ENCODE measurements at places on chromosomes 7 and 10.

- peak; percentile 27 for DNase-seq
Measured at GRCh38 chr10:61643316-61643751, 19.4 kb upstream of the CABCOCO1 start.

DNA sequence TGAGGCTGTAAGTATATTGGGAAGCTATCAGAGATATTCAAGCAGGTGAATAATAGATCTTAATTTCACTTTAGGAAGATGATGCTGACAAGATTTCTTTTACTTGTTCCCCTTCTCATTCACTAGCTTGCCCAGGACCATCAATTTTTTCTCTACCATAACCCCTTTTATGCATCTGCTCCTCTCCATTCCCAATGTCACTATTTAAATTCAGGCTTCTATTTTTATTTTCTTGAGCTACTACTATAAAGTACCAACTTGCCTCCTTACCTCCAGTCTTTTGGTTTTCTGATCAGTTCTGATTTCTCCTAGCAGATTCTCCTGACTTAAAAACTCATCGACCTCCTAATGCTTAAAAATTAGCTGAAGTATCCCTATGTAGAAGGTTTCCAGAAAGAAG is 97.7 kb upstream of the SMIM30 start:
- DNase-seq: no peak

- DNase-seq: no peak
Measured at GRCh38 chr10:34730726-34731125, 84.4 kb downstream of the PARD3 start.

- peak; percentile 76 for DNase-seq
Measured at GRCh38 chr7:82044497-82045080, 274.7 kb upstream of the HGF start.

GRCh38 chr7:134809616-134810015 is 30.2 kb downstream of the CALD1 start:
- DNase-seq: no peak

GRCh38 chr10:31075434-31075833 is 43.8 kb upstream of the ZNF438 start:
- no peak for DNase-seq

DNA sequence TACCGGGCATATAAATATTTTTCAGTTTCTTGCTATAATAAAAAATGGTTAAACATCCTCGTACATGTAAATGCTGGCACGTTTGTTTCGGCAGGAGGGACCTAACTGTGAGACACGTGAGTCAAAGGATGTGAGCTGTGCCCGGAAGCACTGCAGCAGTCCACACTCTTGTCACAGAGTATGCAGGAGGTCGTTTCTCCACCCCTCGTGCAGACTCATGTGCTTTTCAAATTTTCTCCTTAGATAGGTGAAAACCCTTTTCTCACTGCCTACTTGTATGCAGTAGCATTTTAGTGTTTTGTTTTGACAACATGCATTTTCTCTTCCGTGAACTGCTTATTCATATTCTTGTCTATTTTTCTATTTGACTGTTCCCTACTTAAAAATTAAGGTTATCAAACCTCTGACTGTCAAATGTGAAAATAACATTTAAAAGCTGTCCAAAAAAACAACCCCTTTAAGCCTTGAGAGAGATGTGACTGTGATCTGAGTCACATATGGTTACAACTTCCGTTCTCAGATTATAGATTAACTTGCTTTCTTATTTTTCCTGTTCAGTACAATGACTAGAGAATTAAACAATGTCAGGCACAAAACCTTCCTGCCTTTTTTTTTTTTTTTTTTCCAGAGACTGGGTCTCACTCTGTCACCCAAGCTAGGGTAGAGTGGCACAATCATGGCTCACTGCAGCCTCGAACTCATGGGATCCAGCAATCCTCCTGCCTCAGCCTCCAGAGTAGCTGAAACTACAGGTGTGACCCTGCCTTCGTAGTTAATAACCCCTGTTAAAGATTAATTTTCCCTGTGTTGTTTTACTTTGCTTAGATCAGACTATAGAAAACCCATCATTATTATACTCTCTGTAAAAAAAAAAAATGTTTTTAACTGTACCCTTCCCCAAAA is 45.1 kb downstream of the DPY19L1 start:
- peak; percentile 42 for DNase-seq

DNA sequence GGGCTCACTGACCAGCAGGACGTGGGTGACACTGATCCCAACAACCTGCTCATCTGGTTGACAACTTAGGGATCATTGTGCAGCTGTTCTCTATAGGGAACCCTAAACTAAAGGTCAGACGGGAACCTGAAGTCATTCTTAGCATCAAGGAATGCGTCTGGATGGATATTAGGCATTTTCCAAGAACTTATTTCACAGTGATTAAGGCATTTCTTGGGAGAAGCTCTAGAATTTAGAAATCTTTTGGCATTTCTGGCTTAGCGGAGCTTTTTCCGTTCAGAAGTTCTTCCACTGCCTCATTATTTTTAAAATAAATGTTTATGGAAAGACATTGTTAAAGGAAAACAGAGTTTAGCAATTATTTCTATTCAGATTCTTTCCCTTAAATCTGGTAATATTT is 303.3 kb upstream of the IGFBP3 start:
- DNase-seq: no peak

DNA sequence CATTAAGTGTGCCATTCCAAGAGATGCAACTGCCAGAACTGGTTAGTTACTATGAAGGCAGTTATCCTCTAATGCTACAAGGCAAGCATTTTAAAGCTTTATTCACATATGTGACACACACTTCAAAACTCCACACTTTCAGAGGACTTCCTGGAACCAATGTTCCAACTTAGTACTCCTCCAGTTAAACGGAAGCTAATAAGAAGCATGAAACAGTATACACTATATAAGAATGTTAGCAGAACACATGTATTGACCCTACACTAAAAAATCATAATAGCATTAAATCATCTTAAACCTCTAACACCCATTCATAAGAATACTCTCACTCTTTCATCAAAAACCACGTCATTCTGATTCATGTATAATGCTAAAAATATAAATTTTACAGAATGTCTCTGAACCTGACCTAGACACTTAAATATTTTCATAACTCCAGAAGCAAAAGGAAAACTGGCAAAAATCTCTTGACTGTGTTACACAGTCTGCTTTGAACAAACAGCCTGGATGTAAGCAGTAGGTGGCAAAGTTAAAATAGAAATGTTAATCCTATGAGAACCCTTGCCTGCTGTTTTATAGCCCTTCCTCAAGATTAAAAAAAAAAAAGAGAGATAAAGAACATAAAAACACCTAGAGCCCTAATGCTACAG is 135.0 kb downstream of the SEMA3C start:
- DNase-seq: no peak

DNA sequence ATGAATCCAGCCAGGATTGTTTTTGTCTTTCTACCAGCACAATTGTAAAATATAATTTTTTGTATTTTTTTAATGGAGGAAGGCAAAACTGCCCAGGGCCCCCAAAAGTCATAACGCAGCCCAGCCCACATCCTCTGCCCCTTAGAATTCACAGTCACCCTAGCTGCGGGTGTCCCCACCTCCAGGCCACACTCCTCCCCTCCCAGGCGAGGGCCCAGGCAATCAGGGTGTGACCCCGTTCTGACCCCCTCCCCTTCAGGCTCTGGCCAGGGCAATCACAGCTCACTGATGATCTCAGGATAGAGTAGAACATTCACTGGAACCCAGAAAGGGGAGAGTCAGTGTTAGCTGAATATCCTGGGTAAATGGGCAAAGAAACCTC is 92.0 kb upstream of the MACROH2A2 start:
- DNase-seq: no peak

- no peak for DNase-seq
Measured at GRCh38 chr7:121401896-121402295, 5.8 kb upstream of the FAM3C start.

GRCh38 chr7:127844707-127845331 is 186.4 kb downstream of the LRRC4 start:
- peak; percentile 60 for DNase-seq

DNA sequence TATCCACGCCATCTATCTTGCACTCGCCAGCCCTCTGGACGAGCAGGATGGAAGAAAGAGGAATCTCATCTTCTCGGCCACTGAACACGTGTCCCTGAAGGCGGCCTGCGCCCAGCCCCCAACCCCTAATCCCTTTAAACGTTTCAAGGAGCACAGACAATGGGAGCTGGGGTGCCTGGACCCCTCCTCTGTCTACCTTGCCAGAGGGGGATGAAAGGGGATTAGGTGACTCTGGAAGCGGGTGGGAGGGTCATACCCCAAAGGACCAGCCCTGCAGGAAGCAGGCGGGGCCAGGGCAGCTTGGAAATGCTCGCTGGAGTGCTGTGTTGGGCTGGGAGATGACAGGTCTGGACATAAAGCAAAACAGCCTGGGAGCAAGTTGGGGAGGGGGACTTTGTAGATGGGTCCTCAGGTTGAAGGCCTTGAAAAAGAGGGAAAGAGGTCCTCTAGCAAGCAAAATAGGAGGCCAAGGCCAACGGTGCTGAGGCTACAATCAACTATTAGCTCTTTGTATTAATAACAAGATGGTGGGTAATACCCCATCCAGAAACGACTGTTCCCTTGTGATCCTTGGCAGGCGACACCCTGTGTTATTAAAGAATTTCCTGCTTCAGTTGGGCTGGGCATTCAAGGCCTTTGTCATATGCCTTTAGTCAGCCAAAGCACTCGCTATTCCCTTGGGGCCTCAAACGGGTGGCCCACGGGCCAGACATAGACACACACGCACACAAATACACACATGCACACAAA is 126.5 kb upstream of the UNC5B start:
- DNase-seq: no peak

DNA sequence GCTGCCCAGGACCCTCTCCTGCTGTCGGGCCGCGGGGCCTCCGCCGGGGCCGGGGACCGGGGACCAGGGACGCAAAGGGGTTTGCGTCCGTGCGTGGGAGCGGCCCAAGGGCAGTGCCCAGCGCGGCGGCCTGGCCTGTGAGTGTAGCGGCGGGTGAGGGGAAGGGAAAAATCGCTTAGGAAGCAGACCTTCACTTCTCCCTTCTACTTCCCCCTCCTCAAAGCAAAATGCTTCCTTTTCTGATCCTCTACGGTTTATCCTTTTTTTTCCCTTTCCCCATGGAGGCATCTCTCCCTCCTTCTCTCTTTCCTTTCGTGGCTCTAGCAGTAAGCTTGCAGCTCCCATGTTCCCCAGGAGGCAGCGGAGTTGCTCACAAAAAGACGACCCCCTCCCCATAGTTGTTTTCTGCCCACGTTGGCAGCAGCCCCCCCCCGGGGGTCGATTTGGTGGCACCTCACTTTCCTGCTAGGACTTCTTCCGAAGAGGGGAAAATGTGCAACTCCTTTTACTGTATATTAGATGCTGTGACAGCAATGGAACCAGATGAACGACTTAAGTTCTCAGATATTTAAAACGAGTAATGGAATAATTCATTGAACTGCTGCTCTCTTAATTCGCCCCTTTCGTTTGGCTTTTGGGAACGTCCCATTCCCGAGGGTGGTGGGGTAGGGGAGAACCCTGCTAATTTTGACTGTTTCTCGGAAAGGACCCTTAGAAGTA is 724 bp downstream of the CAPZA2 start:
- peak; percentile 61 for DNase-seq

GRCh38 chr10:115710136-115710535 is 562.9 kb downstream of the GFRA1 start:
- no peak for DNase-seq

DNA sequence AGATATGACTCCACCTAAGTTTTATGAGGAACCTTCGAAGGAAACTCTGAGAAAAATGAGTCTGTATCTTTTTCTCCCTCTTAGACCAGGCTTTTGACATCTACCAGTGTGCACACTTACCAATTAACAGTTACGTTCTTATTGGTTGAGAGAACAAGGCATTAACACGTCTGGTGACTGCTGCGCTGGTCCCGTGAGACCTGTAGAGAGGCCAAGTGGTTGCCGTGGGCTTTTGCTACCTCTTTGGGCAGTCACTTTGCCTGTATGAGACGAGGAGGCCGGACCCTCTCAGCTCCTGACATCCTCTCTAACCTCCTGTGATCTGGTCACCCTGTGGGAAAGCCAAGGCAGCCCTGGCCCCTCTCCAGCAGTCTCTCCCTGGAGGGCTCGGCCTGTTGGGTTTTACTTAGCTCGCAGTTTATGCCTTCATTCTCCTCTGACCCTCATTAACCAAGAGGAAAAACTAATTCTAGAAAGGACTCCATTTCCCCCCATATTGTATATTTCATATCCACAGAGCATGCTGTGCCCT is 513.9 kb upstream of the GALNT17 start:
- no peak for DNase-seq

DNA sequence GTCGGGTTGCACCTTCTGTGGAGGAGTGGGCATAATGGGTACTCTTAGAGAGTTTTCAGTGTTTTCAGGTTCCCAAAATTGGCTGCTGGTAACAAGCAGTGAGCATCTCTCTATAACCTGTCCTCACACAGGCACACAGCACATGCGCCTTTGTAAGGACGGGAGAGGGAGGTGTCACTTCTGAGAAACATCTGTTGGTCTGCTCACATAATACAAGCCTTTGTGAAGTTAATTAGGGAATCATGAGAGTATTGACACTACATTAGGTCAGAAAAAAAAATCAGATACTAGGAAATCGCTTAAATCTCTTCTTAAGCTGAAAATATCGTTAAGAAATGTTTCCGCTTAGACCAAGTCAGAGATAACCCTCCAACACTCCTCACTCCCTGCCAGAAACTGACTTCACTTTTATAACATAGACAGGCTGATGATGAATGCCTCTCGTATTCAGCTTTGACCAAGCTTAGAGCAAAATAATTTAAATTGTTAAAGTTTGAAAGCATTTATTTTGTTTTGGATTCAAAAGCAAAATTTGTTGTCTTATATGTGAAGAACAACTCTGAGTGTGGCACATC is 769.7 kb downstream of the TNS3 start:
- DNase-seq: no peak

DNA sequence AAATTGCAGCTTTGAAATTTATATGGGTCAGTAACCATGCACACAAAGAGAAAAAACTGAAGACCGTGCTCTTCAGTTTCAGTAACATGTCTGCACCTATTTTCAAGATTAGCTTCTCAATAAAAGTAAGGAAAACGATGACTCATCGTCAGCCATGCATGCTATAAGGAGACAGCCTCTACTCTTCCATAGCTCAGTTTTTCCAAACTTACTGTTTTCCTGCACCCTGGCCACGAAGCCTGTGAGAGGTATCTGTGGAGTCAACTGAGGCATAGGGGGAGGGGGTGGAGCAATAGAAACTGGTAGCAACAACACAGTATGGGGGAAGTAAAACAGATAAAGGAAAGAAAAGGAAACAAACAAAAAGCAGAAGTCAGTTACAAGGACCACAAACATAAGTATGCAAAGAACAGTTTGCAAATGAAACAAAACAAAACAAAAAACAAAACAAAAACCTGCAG is 58.0 kb downstream of the PDSS1 start:
- DNase-seq: peak; percentile 61

- DNase-seq: peak; percentile 88
Measured at GRCh38 chr7:104980841-104981671, 32.9 kb upstream of the KMT2E start.

- DNase-seq: peak; percentile 99
Measured at GRCh38 chr10:21724687-21725367, 190.8 kb downstream of the MLLT10 start.

DNA sequence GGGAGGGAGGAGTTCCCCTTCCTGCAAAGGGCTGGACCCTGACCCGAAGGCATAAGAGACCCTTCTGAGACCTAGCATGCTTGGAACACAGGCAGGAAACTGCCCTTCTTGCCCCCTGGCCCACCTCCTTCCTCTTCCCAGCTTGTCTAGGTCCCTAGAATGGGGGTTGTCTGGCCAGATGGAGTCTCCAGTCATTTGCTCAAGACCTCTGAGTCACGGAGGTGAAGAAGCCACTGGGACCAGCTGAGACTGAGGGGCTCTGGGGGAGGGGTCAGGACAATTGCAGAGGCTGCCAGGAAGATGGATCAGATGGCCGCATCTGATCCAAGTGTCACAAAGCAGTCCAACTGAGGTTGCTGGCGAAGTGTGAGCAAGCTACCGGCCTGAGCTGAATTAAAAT is 46.2 kb downstream of the COL13A1 start:
- DNase-seq: no peak

GRCh38 chr7:131145026-131145425 is 182.7 kb upstream of the MKLN1 start:
- DNase-seq: no peak
